ENCODE measurements at places on chromosomes 2 and 18.

GRCh38 chr18:23038712-23039111, 96.6 kb upstream of the CABLES1 start:
- DNase-seq = no peak

GRCh38 chr2:162473-163382, 101.1 kb downstream of the SH3YL1 start:
- DNase-seq = no peak

GRCh38 chr2:242085941-242086621, 216.6 kb downstream of the RTP5 start:
- no peak for DNase-seq

DNA sequence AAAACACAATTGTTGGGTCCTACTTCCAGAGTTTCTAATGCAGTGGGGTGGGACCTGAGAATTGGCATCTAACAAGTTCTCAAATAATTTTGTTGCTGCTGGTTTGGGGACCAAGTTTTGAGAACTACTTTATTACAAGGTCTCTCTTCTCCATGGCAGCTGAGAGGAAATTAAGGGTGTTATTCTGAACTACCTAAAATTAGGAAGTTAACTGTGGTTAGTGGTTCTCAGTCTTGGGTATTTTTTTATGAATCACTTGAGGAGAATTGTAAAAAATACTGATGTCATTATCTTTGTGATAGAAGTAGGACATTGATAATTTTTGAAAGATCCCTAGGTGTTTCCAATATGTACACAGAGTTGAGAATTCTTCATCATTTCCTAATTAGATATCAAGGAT, 210.2 kb downstream of the MC4R start:
- DNase-seq = no peak

GRCh38 chr2:113784823-113785744, 28.6 kb upstream of the SLC35F5 start:
- no peak for DNase-seq

GRCh38 chr2:169980643-169981042, 153.4 kb downstream of the UBR3 start:
- no peak for DNase-seq

GRCh38 chr2:105934467-105934866, 189.8 kb downstream of the NCK2 start:
- peak; percentile 6 for DNase-seq

DNA sequence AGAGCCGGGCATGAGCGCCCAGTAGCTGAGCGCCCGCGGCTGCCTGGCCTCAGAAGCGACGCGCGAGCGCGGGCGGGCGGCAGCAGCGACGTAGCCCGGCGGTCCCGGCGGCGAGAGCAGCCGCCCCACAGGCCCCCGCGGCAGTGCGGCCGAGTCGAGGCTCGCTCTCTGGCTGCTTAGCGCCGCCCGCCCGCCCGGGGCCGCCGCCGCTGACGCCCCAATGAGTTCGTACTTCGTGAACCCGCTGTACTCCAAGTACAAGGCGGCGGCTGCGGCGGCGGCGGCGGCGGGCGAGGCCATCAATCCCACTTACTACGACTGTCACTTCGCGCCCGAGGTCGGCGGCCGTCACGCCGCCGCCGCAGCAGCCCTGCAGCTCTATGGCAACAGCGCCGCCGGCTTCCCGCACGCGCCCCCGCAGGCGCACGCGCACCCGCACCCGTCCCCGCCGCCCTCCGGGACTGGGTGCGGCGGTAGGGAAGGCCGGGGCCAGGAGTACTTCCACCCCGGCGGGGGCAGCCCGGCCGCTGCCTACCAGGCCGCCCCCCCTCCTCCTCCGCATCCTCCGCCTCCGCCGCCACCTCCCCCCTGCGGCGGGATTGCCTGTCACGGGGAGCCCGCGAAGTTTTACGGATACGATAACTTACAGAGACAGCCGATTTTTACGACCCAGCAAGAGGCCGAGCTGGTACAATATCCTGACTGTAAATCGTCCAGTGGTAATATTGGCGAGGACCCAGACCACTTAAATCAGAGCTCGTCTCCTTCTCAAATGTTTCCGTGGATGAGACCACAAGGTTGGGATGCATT, 847 bp downstream of the HOXD8 start:
- DNase-seq = no peak

- DNase-seq = no peak
Observed at GRCh38 chr2:74555610-74556103, 1.1 kb downstream of the DOK1 start.

GRCh38 chr2:88053934-88054781, 1.4 kb downstream of the KRCC1 start:
- DNase-seq = no peak

GRCh38 chr2:173397539-173397938, 42.9 kb downstream of the CDCA7 start:
- DNase-seq = no peak

GRCh38 chr2:187102381-187102780, 253.4 kb upstream of the ZSWIM2 start:
- DNase-seq = no peak

DNA sequence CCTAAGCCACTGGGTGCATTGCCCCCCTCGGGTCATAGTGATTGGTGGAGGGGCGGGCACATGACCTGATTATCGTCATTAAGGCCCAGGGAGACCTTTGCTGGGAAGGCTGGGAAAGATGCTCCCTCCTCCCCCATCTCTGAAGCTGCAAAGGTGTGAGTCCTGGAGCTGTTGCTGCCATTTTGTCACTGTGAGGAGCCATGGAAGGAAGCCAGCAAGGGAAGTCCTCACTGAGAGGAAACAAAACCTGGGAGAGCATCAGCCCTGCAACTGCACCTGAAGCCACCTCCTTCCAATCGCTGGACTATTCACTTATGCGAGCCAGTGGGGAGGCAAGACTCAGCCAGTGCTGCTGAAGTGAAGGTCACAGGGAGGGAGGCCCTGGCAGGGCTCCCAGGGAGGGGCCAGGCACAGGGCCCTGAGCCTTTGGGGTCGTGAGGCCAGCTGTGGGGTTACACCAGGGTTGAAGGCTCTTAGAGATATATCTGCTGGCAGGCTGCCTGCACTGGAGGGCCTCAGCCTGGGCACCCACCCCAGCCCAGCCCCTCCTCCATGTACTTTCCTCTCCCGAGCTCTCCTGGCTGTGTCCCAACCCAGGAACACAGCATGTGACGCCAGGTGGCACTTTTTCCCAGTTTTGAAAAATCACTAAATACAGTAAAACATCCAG, 10.7 kb upstream of the FAHD2A start:
- no peak for DNase-seq

GRCh38 chr2:231191896-231192872, 6.2 kb upstream of the ARMC9 start:
- no peak for DNase-seq

DNA sequence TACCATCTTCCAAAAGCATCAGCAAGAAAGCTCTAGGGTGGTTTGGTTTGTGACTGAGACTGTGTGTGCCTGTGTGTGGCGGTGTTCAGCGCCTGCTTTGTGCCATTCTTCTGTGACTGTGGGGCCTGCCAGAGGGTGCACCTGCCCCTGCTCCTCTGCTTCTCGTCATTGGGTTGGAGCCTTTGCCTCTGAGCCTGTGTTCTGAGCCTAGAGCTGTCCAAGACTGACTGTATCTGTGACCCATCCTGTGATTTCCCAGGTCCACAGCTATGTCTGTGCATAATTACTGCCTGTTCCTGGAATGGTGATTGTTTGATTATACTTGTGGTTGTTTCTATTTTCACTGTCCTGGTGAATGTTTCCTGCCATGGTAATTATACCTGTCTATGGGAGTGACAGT, 57.1 kb upstream of the KLHL29 start:
- DNase-seq = no peak

GRCh38 chr18:33557706-33558105, 20.3 kb upstream of the ASXL3 start:
- no peak for DNase-seq

GRCh38 chr2:235262750-235263149, 231.1 kb upstream of the AGAP1 start:
- no peak for DNase-seq

- no peak for DNase-seq
Observed at GRCh38 chr2:68739595-68740399, 5.2 kb downstream of the ARHGAP25 start.

DNA sequence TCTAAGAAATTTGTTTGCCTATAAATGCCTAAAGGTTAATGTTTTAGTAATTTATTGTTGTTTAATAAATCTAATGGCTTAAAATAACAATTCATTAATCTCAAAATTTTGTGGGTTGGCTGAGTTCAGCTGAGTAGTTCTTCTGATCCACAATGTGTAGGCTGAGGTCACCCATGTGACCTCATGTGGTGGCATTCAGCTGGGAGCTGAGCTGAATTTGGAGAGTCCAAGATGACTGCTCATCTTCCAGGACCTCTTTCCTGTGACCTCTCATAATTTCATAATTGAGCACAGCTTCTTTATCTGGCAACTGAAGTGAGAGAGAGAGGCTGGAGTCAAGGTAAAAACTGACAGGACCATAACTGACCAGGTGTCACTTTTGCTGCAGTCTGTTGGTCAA, 132.4 kb downstream of the TXNL1 start:
- no peak for DNase-seq

GRCh38 chr2:20093263-20094141, 42.1 kb upstream of the LAPTM4A start:
- no peak for DNase-seq

GRCh38 chr2:2831633-2832032, 500.6 kb upstream of the MYT1L start:
- DNase-seq = no peak

DNA sequence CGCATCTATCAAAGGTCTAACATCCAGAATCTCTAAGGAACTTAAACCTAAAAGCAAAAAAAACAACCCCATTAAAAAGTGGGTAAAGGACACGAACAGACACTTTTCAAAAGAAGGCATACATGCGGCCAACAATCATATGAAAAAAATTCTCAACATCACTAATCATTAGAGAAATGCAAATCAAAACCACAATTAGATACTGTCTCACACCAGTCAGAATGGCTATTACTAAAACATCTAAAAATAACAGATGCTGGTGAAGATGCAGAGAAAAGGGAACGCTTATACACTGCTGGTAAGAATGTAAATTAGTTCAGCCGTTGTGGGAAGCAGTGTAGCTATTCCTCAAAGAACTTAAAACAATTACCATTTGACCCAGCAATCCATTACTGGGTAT, 38.0 kb downstream of the PPP3R1 start:
- no peak for DNase-seq

DNA sequence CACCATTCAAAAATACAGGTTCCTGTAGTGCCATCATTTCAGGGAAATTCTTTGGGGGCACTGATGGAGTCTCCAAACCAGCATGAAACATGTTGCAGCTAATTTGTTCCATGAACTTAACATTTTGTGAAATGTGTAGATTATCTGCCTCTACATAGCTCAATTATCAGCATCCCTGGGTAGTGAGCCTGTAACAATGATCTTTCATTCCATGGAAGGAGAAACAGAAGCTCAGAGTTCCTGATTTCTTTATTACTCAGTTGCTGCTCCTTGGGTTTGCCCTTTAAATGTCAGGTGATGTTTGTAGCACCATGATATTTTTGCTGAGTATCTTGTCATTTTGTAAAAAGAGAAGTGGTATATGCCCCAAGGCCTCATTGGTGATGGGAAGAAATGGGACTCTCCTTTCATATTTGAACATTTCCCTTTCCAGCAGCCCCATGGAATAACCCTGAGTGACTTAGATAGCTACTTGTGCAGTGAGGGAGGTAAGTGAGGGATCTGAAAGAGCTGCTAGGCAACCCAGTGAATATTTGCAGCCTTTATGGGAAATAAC, 146.9 kb downstream of the CERS6 start:
- DNase-seq = no peak

GRCh38 chr2:144753416-144753815, 233.5 kb upstream of the ZEB2 start:
- no peak for DNase-seq

DNA sequence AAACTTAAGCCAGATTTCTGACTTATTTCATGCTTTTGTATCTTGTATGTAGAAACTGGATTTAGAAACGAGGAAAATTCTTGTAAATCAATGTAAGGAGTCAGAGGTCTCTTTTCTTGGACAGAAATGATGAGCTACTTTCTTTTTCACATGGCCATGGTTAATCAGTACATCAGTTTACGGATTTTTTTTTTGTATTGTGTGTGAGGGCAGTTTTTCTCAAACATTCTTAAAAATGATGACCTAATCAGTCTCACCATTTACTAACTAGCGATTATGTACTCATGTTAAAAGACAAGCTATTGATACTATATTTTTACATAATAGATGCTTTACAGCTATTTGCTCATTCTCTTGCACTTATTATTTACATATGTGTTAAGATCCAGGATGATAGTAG, 165.2 kb upstream of the DOCK10 start:
- DNase-seq = no peak

DNA sequence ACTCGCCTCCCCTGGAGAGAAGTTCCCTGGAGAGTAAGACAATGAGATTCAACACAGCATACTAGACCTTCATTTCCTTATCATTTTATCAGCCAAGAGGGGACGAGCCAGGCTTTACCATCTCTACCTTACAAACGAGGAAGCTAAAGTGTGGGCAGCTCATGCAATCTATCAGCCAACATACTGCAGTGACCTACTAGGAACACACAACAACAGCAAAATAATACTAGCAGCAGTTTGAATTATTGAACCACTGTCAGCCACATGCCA, 60.0 kb upstream of the TEX51 start:
- no peak for DNase-seq

GRCh38 chr18:3152294-3152693, 67.5 kb downstream of the MYOM1 start:
- no peak for DNase-seq

DNA sequence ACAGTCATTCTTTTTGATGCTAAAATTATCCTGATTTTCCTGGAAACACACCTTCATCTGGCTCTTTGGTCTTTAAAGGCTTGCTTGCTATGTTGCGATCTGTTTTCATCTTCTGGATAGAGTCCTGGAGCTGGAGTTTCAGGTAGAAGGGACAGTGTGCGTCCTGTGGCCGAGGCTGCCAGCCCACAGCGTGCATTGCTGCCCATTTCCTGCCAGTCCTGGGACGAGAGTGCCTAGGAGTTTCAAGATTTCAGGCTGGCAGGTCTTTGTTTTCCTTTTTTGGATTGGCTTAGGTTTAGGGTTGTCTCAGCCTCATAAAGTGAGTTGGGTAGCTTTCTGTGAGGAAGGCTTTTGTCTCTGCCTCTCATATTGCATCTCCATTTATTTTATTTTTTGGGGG, 14.5 kb downstream of the DGKD start:
- no peak for DNase-seq

DNA sequence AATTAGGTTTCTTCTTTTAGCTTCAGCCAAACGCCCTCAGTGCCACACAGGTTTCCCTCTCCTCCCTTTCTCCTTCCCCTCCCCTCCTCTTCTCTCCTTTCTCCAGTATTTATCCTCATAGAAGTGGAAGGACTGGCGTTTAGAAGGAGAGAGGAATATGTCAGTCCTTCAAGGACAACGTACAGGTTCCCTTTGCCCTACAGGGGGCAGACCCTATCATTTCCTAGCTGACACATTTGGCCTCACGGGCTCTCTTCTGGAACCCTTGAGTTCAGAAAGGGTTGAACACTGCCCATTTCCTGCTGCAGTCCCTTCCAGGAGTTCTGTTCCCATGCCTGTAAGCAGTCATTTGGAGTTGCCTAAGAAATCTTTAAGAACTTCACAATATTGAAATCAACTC, 46.1 kb downstream of the CDCA7 start:
- DNase-seq = peak; percentile 37
